Stimulated activated CD8-positive, alpha-beta memory T cell treated with anti-CD3 and anti-CD28 coated beads, Interleukin-2, amount 100 ng/mL, for 1 hour (primary cell): ENCODE measurements at places on chromosomes 6 and 20.

DNA sequence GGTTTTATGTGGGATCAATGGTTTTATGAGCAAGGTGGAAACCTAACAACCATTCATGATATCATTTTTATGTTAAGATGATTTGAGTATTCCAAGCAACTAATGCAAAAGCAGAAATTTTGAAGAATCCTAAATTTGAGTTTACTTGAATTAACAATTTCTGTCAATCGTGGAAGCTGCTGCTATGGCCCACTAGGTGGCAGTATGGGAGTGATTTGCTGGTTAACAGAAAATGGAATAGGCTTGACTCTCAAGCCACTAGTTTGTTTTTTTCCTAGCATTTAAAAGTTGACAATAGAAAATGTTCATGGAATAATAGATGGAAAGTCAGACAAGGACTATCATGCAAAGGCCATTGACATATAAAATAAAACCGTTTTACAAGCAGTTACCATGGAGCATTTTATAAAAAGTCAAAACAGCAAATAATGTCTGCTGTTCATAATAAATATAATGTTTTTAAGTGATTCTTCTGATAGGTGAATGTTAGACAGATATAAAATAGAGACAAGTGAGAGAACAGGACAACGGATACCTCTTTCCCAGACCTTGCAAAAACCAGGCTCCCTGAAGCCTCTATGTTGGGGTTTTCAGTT lies 43.0 kb upstream of the TMEM200A start:
- DNase-seq: peak; percentile 31

DNA sequence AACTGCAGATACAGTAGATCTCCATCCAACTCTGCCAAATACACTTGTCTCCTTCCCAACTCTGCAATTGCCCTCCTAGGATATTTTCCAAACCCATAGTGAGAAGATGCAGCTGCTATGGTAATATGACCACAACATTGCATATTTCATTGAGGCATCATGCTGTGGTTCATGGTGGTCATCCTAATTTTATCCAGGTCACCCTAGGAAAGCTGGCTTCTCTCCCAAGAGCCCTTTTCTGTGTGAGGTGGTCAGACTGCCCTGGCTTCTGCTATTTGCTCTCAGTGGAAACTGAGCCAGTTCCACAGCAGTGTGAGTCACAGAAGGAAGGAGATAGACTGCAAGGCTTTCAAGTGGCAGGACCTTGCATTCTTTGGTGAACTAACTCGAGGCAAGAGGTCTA lies 5.5 kb downstream of the OGFRL1 start:
- no peak for DNase-seq

- no peak for DNase-seq
Observed at GRCh38 chr6:106750142-106750918, 121.0 kb downstream of the QRSL1 start.

DNA sequence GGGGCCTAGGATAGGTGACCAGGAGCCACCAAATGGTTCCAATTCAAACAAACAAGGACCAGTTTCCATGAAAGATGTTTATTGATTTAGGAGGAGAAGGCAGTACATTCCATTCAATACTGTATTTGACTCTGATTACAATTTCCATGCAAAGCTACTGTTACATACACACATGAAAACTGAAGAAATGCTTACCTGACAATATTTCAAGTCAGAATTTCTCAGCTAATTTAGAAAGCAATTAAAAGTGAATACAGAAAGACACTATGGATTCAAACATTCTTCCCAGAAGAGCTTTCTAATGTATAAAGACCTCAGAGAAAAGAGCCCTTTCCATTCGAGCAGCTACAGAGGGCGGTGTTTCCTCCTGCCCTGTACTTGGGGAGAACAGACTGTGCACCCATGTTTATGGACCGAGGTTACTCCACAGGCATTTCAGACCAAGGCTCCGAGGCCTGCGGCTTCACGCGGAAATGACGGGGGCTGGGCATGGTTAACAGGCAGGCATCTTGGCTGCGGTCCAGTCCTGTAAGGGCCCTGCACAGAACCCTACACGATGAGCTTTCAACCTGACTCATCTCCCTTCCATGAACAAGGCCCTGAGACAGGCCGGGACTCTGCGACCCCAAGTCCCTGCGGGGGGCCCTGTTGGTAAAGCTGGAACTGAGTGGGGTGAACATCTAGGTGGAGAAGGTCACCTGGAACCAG lies 25.7 kb upstream of the TCFL5 start:
- no peak for DNase-seq

DNA sequence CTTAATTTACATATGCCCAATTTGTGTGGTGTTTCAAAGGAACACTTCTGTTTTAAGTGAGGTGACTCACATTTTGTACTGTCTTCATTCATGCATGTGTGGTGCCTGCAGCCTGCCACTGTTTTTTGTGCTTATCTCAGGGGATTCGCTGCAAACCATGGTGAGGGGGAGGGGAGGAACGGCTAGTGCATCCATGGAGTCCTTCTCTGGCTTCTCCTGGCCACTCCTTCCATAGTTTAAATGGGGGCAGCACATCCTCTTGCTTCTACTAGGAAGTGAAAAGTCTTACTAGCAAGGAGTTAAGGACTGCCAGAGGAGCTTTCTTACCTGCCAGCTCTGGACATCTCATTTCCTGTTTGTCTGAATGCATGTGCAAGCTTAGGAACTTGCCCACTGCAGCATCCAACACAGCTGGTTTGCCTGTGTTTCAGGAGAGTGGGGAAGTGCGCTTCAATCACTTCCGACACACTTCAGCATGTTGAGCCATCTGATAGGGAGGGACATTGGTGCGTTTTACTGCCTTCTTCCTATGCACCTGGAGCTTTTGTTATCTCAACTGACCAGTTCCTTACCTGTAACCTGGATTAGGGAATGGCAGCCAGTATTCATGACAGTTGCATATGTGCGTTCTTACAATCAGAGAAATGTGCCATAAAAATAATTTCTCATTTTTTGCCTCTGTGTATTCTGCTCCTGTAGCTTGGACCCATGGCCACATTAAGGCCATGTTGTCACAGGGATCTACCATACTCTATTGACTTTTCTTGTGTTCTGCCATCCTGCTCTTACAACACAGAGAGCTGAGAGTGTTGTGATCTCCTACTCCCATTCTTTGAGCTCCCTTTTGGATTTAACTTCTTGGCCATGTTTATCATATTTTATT lies 211.3 kb downstream of the ARID1B start:
- no peak for DNase-seq

- no peak for DNase-seq
Observed at GRCh38 chr6:34114695-34115402, 31.0 kb downstream of the GRM4 start.

DNA sequence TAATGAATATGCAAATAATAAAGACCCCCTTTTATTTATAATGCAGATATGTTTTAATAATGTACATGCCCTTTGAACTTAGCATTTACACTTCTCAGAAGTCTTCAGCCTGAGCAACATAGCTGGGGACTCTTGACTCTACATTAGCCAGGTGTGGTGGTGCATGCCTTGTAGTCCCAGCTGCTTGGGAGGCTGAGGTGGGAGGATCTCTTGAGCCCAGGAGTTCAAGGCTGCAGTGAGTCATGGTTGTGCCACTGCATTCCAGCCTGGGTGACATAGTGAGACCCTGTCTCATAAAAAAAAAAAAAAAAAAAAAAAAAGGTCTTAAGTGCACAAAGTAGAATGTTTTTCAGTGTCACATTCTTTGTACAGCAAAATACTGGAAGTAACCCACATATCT lies 17.3 kb upstream of the MAPK13 start:
- no peak for DNase-seq

DNA sequence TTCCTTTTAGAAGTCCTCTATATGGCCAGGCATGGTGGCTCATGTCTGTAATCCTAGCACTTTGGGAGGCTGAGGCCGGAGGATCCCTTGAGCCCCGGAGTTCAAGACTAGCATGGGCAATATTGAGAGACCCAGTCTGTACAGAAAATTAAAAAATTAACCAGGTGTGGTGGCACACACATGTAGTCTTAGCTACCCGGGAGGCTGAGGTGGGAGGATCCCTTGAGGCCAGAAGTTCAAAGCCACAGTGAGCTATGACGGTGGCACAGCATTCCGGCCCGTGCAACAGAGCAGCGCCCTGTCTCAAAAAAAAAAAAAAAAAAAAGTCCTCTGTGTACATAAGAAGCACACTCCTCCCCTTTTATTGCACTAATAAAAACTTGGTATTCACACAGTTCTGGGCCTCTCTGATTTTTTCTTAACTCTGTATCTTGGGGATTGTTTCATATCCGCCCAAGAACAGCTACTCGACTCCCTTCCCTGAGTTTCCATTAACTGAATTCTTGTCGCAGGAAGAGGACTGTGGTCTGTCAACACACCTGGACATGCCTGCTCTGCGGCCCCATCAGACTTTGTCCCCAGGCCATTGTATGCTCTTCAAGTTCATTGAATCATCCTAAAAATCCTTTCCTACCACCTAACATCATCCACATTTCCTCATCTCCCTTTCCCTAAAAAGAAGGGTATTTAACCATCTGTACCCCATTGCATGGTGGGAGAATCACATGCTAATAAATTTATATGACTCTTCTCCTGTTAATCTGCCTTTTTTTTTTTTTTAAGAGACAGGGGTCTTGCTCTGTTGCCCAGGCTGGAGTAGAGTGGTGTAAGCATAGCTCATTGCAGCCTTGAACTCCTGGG lies 25.9 kb upstream of the PPP1R3G start:
- DNase-seq: no peak

- DNase-seq: no peak
Observed at GRCh38 chr6:129007701-129008373, 124.9 kb downstream of the LAMA2 start.

GRCh38 chr20:57400231-57400701 lies 9.1 kb downstream of the RBM38 start:
- DNase-seq: no peak

DNA sequence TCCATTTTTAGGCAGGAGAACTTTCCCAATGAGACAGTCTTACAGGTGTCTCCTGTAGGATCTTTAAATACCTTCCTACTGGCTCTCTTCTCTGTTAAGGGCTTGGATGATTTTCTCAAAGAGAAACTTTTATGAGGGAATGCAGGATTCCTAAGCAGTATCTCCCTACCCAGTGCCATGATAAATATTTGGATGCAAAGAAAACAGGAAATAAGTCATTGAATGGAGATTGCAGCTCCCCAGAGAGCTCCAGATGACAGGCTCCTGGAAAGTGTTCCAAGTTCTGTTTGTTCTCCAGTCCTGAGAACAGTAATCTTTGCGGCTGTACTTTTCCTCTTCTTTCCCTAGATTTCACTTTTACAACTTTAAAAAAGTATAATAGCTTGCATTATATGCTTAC lies 2.4 kb upstream of the SCGN start:
- no peak for DNase-seq

GRCh38 chr20:57705127-57705899 lies 4.5 kb downstream of the PMEPA1 start:
- DNase-seq: no peak

GRCh38 chr20:44956410-44956809 lies 3.8 kb downstream of the TOMM34 start:
- no peak for DNase-seq

DNA sequence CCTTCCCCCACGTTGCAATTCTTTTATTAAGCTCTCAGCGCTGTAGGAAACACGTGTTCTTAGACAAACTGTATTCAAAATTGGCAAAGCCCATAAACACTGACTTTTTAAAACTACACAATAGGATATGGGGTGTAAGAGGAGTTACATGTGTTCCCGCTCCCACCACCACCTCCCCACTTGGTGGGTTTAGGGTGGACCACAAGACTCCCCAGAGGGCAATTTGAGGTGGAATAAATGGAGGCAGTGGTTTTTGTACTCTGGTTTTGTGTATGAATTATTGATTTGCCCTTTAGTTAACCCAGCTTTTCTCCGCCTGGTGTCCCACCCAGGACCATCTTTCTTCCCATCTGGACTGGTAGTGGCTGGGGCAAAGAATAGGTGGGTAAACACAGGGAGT lies 3.7 kb downstream of the UQCC2 start:
- no peak for DNase-seq

DNA sequence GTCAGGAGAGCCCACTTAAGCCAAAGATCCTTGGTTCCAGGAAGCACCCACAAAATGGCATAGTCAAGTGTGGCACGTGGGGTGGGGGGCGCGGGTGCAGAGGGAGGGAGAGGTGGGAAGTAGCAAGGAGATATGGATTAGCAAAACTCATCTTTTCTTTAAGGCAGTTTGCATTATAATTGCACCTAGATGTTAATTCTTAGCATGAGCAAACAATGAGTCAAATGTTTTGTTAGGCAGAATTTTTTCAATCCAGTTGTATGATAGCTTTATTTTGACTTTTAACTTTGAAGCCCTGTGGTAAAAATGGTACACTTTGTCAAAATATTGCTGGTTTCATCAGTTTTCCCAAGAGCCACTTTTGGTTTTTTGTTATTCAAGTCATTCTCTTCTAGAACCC lies 15.0 kb downstream of the SCAND1 start:
- DNase-seq: no peak

DNA sequence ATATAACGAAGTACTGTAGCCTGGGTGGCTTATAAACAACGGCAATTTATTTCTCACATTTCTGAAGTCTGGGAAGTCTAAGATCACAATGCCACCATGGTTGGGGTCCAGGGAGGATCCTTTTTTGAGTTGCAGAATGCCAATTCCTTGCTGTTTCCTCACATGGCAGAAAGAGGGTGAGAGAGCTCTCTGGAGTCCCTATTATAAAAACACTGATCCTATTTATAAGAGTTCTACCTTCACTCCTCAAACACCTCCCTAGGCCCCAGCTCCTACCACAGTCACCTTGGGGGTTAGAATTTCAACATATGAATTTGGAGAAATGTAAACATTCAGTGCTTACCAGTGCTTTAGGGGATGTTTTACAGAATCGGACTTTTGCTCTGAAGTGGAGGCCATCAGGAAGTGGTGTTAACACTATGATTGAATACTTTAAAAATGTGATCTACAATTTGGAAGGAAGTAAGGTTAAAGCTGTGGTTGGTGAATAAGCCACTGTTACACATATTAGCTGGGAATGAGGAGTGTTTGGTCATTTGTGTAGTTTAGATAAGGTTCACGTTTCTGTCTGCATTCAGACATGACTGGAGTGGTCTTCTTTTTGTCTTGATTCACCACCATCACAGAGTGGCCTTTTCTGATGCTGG lies 79.9 kb upstream of the SPTLC3 start:
- no peak for DNase-seq

- DNase-seq: no peak
Observed at GRCh38 chr6:152566103-152566875, 70.9 kb downstream of the SYNE1 start.

DNA sequence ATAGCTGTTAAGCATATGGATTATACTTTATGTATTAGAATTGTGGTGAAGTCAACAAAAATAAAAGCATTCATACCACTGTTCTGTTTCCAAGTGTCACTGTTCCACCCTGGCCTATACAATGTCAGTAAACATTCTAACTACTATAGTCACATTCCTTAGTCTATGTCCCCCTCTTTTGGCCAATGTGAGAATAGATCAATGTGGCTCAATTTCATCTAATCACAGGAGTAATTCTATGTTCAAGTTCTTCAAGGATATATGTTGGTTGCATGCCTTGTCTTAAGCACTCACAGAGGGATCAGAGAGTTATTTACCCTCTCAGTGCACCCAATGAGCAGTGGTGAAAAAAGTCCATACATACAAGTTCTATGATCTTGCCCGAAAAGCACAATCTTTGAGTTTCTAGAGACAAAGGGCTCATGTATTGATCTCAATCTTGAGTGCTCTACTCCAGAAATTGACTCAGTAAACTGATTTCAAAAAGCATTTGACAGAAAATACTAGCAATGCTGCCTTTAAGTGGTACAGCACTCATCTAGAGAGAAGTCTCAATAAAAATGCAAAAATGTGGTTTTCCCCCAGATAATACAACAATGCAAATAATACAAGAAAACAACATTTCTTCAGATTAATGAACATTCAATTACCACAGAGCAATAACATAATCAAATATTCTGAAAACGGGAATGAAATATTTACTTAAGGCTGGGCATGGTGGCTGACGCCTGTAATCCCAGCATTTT lies 16.5 kb downstream of the SMLR1 start:
- no peak for DNase-seq

GRCh38 chr6:167504385-167504961 lies 179.6 kb downstream of the TTLL2 start:
- DNase-seq: no peak
